ENCODE measurements at places on chromosomes 3 and 15.

DNA sequence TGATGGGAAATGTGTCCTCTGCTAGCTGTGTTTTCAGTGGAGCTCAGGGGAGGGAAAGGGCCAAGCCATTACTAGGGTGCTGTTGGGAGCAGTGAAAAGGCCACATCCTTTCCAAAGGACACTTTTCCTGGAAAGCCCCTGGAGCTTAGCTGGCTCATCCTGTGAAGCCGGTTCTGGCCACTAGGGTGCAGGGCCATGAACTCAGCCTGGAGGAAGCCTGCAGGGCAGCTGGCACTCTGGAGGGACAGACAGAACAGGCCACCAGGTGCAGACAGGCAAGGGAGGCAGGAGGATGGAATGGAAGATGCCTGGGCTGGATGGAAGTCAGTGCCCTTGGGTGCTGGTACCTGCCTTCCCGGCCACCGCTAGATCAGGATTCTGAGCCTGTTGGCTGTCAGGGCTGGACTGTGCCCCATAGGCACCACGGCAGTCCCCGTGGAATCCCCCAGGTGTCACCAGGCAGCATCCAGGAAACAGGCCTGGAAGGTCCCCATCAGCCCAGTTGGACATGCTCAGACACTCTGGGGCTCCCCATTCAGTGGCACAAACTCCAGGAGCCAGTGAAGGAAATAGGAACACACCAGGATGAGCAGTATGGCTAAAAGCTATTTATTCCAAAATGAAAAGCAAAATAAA, 76.2 kb upstream of the C2CD4B start:
- no peak for DNase-seq

DNA sequence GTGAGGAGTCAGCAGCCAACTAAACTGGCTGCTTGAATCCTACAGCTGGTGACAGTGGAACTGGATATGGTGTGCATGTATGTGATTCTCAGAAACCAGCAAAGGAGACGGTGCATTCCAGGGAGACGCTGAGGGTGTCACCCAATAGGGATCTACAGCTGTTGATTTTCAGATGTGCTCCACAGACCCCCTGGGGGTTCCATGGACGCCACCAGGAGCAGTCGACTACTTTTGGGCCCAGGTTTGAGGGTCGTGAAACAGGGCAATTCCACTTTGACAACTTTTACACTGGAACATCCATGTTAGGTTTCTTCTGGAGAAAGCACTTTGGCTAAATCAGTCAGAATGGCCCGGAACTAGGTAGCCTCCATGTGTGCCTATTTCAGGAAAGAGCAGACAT, 71.5 kb upstream of the MEX3B start:
- DNase-seq = no peak

DNA sequence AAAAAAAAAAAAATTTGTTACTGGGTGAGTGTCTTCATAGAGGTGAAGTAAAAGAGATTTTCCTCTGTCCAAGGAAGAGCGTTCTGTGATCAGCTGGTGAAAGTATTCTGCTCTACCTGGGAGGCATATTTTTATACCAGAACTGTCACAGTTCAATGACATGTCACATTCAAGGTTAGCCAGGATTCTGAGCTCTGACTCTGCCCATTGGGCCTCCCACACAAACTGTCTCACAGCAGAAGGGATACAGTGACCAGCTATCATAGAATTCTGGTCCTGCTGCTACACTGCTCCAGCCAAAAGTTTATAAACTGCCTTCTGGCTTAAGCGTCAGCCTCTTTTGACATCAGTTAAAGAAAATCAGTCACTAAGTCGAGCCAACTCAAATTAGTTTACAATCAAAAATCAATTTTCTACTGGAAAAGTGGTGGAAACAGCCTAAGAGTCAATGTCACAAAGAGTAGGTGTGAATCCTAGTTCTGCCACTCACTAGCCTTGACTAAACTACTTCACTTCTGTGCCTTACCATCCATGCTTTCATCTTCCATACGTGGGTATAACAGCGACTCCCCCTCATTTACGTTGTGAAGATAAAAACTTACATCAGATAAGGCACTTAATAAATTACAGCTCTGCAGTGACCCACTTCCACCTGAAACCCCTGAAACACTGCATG, 52.7 kb upstream of the DCUN1D1 start:
- DNase-seq = no peak

DNA sequence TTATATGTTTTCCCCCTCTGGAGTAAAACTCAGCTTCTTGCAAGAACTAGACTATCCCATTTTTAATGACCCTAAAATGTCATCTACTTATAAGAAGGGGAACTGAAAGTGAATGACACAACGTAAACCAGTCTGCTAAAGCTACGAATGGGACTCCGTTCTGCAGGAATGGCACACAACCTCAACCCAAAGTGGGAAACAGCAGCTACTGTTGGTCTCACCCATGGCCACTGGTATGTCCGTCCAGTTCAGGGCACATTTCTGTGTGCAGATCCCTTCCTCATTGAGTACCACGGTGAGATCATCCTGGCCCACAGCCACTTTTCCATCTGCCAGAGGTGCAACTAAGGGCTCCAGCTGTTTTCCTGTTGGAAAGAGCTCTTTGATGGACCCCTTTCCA, 23.8 kb downstream of the VPS39 start:
- DNase-seq = no peak

GRCh38 chr15:31207246-31207645, 105.7 kb upstream of the TRPM1 start:
- no peak for DNase-seq

DNA sequence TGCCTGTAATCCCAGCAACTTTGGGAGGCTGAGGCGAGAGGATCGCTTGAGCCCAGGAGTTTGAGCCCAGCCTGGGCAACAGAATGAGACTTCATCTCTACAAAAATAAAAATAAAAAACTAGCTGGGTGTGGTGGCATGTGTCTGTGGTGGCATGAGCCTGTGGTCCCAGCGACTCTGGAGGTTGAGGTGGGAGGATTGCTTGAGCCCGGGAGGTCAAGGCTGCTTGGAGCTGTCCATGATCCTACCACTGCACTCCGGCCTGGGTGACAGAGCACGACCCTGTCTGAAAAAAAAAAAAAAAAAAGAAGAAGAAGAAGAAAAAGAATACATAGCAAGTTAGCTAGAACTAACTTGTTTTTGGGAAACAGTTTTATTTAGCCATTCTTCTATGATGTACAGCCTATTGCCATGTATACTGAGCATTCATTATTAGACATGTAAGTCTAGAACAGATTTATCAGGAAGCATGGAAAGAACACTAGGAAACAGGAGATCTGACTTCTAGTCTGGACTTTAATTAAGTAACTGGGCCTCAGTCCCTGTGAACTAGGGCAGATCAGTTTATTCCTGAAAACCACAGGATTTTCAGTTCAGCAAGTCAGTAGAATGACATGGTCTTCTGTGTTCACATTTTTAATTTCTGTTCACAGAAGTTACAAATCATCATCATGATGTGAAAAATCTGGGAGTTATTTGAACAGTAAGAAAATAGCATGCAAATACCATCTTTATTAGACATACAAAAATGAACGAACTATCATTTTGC, 65.5 kb downstream of the KAT2B start:
- DNase-seq = no peak

- DNase-seq = no peak
These were observed 275.9 kb downstream of the FAM43A start for GRCh38 chr3:194961571-194961970.

DNA sequence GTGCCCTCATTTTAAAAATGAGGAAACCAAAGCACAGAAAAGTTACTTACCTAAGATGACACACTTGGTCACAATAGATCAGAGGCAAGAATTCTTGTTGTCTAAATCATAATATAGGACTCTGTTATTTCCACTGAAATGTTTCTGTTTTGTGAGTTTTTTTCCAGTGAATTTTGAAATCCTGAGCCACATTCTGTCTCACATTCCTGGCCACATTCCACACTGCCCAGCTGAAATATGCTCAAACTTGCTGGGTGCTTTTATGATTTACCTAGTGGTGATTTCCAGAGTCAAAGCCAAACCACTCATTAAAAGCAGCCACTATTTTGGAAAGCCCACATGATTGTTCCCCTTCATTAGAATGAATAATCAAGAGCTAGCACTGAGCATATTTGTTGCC, 82.3 kb upstream of the NPHP3 start:
- DNase-seq = no peak

GRCh38 chr3:117788061-117788460, 1078.5 kb downstream of the TUSC7 start:
- peak; percentile 3 for DNase-seq

DNA sequence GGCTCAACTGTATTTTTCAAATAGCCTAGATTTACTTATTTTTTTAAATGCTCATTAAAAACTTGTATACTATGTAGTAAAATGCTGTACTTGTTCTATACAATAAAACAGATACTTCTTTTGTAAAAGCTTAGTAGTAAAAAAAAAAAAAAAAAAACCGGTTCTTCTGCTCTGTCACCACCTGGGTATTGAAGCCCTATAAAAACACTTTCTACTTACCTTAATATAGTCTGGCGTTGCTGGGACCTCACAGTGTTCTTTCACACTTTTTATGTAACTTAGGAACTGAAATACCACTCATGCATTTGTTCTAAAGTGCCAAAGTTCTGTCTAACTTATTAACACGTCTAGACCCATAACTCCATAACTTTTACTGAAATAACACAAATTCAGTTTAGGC, 61.4 kb downstream of the TASOR start:
- no peak for DNase-seq

- no peak for DNase-seq
These were observed 33.6 kb upstream of the ZBTB38 start for GRCh38 chr3:141334627-141335250.

GRCh38 chr3:140546649-140547048, 131.2 kb upstream of the TRIM42 start:
- no peak for DNase-seq

GRCh38 chr3:123229145-123229544, 27.4 kb downstream of the SEC22A start:
- no peak for DNase-seq

GRCh38 chr15:29135702-29136646, 133.6 kb downstream of the NSMCE3 start:
- no peak for DNase-seq

DNA sequence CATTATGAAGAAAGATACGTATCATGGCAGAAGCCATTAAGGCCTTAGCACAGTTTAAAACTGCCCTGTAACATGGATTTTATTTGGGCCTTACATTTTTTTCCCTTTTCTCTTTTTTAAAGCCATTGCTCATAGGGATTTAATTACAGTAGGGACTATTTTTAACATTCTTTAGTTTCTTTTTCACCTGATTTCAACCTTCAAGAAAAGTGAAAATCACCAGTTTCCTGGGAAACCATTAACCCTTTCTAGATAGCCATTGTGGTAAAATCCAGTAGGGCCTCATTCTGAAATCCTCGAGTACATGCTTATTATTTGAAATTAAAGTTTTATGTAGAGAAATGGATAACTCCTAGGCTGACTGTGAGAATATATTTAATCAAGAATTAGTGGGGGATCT, 3.1 kb downstream of the SPRED1 start:
- no peak for DNase-seq

- DNase-seq = no peak
These were observed 52.3 kb upstream of the ADAMTS9 start for GRCh38 chr3:64739971-64740631.

GRCh38 chr3:186549497-186549896, 5.3 kb upstream of the CRYGS start:
- DNase-seq = no peak

- DNase-seq = no peak
These were observed 259.5 kb downstream of the MECOM start for GRCh38 chr3:169403855-169404519.

- DNase-seq = peak; percentile 24
These were observed 13.6 kb downstream of the MRPS25 start for GRCh38 chr3:15051531-15051930.

DNA sequence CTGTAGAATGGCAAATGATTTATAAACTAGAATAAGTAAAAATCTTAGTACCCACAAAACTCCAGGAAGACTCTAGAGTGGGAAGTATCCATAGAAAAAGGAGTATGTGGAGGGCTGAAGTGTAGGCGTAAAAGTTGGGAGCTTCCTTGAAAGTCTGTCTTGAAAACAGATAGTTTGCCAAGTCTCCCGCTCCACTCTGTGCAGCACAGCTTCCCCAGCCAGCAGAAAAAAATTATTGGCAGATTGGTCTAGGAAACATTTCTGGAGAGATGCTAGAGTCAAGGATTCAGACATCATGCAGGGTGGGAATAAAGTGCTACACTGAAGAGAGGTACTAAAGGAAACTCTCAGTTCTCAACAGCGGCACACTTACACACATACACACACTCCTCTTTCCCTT, 53.4 kb upstream of the CD200R1L start:
- DNase-seq = no peak

Measured in NCI-H345 (cell line).